B cell (primary cell): ENCODE measurements at places on chromosomes 12 and 14. TPM values are rescaled to one million over a fixed set of nuclear protein-coding genes. Genes with fewer than 3 reads are reported as not detected.

Gene RPGRIP1
- total RNA-seq: 0.86 and 0.87 TPM in 2 replicates

Gene MCRS1
- total RNA-seq: 81.1 and 84.3 TPM in 2 replicates

Gene LRTM2
- not detected in 2 replicates for total RNA-seq

Gene PLEK2
- total RNA-seq: not detected in 2 replicates

Gene RNU7-1
- not detected in 2 replicates for total RNA-seq
